ENCODE measurements at places on chromosomes 1 and 21.

GRCh38 chr1:169892927-169893644 lies 610 bp downstream of the SCYL3 start:
- DNase-seq = peak; percentile 45

GRCh38 chr1:66341446-66342089 lies 192.4 kb upstream of the SGIP1 start:
- no peak for DNase-seq

- DNase-seq = no peak
Observed at GRCh38 chr21:27040738-27041469, 74.0 kb upstream of the ADAMTS5 start.

DNA sequence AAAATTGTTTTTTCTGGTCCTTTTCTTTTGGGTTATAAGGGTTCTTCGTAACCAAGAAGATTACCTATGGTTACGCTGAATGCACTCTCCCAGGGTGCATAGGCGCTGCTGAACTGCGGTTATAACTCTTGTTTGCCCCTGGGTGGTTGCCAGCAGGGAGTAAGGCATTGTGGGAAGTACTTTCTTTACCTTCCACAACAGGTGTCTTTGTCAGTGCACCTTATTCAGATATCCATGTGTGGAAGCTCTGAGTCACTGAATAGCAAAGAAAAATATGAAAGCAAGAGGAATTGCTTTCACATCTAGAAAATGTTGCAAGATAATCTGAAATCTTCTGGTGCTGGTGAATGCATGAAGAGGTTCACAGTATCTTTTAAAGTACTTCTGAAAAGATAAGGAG lies 124.4 kb upstream of the CACYBP start:
- DNase-seq = peak; percentile 56

DNA sequence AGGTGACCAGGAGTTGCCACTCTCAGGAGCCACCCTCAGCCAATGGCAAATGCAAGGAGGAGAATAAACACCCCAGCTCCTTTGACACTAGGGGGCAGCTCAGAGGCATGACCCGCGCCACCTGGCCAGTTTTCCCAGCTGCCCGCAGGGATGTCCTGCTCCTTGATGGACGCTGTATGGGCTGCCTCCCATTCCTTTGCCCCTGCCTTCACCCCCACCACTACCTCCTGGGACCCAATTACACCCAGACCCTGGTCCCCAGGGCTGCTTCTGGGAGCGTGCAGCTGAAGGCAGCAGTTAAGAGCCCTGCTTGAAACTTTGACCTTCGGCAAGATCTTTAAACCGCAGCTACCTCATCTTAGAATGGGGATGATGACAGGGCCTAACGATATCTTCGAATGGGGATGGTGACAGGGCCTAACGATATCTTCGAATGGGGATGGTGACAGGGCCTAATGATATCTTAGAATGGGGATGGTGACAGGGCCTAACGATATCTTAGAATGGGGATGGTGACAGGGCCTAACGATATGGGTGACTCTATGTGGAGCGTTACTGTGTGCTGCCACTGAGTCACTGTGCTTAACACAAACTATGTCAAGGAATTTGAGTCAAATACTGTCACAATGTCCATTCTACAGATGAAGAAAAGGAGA lies 163.0 kb upstream of the KAZN start:
- peak; percentile 87 for DNase-seq

GRCh38 chr1:192751260-192751659 lies 57.6 kb upstream of the RGS2 start:
- DNase-seq = no peak

DNA sequence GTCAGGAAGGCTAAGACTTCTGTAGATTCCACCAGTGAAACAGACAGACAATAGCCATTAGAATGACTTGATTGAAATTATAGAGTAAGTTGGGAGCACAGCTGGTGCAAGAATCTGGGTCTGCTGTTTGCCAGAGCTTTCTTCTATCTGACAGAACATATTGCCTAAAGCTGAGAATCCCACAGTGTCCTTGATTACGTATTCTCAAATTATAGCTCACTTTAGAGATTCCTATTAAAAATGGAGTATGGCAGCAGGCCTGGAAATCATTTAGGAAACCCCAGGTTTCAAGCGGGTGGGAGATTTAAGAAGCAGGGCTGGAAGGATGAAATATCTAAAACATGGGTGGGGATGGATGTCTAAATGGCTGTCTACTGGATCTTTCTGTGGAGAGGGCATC lies 639.7 kb upstream of the CXADR start:
- no peak for DNase-seq

DNA sequence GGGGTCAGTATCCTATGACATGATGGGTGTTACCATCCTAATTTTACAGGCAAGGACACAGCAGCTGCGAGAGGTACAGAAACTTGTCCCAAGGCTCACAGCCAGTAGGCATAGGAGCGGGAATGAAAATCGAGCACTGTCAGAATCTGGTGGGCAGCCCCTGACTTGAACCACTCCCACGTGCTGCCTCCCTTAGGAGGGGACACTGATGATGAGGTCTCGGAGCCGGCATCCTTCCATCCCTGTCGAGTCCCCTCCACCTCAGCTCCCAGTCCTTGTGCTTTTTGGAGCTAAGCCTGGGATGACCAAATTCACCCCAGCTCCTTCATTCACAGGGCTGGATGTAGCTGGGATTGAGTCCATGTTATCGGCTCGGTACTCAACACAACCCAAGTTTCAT lies 49.0 kb downstream of the B3GALT5 start:
- no peak for DNase-seq

- no peak for DNase-seq
Observed at GRCh38 chr1:85935234-85935633, 221.3 kb downstream of the COL24A1 start.

DNA sequence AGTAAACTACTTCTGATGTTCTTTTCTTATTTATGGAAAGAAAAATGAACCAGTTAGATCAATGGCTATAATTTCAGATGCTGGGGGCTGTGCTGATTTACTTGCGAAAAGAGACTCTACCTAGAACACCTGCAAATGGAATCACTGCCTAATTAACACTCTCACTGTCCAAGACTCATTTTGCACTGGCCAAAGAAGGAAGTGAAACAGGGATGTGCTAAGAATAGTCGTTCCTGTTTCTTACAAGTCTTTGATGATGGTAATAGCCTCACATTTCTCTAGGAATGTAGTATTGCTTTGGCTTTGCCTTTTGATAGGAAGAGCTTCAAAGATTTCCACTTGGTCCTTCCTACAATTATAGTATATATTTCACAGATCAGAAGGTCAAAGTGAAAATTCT lies 12.7 kb upstream of the TSNAX start:
- no peak for DNase-seq

- no peak for DNase-seq
Observed at GRCh38 chr1:162716123-162716522, 74.4 kb upstream of the HSD17B7 start.

DNA sequence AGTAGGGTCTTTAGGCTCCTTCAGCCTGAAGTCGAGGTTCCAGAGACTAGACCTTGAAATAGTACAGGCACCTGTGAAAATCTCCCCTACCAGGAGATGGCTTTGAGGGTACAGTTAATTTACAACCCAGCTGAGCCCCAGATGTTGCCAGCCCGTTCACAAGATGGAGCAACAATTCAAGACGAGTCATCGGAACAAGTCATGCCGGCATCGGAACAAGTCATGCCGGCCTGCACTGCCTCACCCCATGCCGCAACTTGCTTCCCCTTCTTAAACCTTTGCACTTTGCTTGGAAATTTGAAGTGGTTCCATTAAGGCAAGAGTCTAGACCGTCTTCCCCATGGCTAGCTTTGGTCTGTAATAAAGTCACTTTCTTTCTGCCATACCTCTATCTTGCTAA lies 16.0 kb downstream of the HHAT start:
- DNase-seq = no peak

DNA sequence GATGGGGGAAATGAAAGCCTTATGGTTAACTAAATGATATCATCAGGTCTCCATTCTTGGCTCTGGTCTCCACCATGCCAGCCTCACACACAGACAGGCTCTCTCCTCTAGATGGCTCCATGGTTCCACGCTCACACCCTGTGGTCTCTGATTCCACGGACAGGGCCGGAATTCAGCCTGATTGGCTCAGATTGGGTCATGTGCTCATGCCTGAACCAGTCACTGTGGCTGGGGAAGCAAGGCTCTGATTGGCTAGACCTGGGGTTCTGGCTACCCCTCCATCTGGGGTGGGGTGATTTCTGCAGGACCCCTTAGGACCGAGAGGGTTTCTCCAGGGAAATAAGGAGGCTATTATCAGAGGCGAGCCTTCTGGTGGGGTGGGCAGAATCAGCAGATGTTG lies 277.0 kb downstream of the PTPRU start:
- DNase-seq = peak; percentile 73

- no peak for DNase-seq
Observed at GRCh38 chr21:33021667-33022066, 4.1 kb upstream of the OLIG2 start.

DNA sequence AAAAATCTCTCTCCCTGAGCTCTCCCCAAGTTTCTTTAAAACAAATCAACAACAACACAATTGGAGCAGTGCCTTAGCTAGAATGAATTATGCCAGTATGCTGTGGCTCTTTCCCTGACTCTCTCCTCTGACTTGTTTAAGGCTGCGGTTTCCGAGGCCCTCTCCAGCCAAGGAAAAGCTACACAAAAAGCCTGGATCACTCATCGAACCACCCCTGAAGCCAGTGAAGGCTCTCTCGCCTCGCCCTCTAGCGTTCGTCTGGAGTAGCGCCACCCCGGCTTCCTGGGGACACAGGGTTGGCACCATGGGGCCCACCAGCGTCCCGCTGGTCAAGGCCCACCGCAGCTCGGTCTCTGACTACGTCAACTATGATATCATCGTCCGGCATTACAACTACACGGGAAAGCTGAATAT lies 1.9 kb downstream of the S1PR1 start:
- DNase-seq = peak; percentile 83

Measured in iPS-NIHi11 (cell line).